ENCODE measurements at places on chromosomes 11 and 22. TPM values are rescaled to one million over a fixed set of nuclear protein-coding genes. Genes with fewer than 3 reads are reported as not detected.

GRCh38 chr11:43934601-43935423 lies 7.6 kb upstream of the C11orf96 start:
- no peak for DNase-seq
- no peaks in the 10 kb centered on the region for H3K36me3 ChIP-seq
- H3K4me3 ChIP-seq: no peak overlapping the region
- no peaks in the 10 kb centered on the region for H3K27me3 ChIP-seq
- H3K27ac ChIP-seq: no peak overlapping the region
- H3K4me1 ChIP-seq: no peaks in the 10 kb centered on the region

DNA sequence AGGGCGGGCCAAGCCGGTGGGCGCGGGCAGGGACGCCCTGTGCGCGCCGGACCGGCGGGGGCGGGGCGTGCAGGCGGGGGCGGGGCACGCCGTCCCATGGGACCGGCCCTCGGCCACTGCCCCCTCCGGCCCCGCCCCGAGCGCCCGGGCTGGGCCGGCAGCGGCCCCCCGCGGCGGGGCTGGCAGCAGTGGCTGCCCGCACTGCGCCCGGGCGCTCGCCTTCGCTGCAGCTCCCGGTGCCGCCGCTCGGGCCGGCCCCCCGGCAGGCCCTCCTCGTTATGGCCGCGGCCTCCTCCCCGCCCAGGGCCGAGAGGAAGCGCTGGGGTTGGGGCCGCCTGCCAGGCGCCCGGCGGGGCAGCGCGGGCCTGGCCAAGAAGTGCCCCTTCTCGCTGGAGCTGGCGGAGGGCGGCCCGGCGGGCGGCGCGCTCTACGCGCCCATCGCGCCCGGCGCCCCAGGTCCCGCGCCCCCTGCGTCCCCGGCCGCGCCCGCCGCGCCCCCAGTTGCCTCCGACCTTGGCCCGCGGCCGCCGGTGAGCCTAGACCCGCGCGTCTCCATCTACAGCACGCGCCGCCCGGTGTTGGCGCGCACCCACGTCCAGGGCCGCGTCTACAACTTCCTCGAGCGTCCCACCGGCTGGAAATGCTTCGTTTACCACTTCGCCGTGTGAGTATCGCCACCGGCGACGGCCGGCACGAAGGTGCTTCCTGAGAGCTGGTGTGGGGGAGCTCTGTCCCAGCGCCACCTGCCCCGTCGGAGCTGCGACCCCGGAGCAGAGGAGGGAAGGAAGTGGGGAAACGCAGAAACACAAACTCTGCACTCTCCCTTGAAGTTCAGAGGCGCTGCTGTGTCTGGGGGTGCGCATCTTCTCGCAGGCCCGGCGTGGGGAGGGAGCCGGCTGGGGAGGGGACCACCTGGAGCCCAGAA lies at the start of gene KCNQ1:
Gene KCNQ1 (plus strand): TSS at position 188 of the 925 bp plus-strand sequence. CDS start 91 bp downstream, at position 279.
- DNase-seq: no peak
- H3K27ac ChIP-seq: no peak within 1 kb of the TSS
- no peaks in the 10 kb centered on the region for H3K36me3 ChIP-seq
- peak within 1 kb of the TSS; percentile 33 for H3K4me3 ChIP-seq

DNA sequence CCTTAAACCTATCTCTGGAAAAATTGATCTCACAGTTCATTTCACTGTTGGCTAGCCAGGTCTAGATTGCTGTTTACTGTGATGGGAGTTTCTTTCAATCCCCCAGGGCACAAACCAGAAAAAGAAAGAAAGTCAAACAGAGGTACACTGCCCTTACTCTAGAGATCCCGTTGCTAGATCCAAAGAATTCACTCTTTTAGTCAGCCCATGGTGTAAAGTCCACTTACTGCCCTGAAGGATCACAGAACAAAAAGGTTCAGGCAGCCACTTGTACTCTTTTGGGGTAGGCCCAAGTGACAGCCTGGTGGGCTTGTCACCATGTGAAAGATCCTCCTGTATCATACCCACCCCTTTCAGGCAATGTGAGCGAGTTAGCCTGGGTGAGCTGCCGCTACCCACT lies 162.6 kb upstream of the CCDC179 start:
- no peaks in the 10 kb centered on the region for H3K27me3 ChIP-seq
- no peak overlapping the region for H3K4me3 ChIP-seq
- H3K27ac ChIP-seq: no peak overlapping the region
- no peaks in the 10 kb centered on the region for H3K4me1 ChIP-seq

- H3K36me3 ChIP-seq: no peaks in the 10 kb centered on the region
- DNase-seq: no peak
- no peaks in the 10 kb centered on the region for H3K4me1 ChIP-seq
Observed at GRCh38 chr11:66015454-66015881, 3.7 kb downstream of the CST6 start.

OR51B5 gene
- not detected for total RNA-seq

- H3K36me3 ChIP-seq: 0 out of 2 replicates have a peak, but pooled peaks cover under 1% of the 10 kb centered on the region
- DNase-seq: no peak
- H3K4me1 ChIP-seq: peaks cover 5% of the 10 kb centered on the region
Observed at GRCh38 chr11:18392434-18393321, 1.7 kb upstream of the LDHA start.

DNA sequence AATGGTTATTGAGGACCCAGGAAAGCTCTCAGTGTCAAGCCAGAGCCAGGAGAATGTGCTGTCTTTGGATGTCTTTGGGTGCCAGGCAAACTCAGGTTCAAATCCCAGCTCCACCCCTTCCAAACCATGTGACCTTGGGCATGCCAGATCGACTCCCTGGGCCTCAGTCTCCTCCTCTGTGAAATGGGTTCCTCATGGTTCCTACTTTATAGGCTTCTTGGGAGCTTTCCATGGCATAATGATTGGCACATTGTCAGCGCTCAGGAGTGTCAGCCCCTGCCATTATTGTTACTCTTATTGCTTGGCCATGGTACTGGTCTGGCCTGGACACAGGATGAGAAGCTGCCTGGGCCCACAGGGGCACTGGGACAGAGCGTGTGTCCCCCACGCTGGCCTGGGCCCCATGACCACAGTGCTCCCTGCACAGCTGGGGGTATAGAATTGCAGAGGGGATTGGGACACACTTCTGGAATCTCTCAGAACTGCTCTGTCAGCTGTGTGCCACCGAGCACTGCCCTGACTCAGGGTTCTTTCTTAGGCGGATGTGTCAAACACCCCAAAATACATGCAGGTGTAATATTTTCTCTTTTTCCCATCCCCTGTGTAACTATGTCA lies 37.6 kb upstream of the CRYBB3 start:
- no peak for DNase-seq
- no peak overlapping the region for H3K4me3 ChIP-seq
- H3K27me3 ChIP-seq: no peaks in the 10 kb centered on the region
- H3K4me1 ChIP-seq: no peaks in the 10 kb centered on the region
- H3K36me3 ChIP-seq: no peaks in the 10 kb centered on the region
- H3K27ac ChIP-seq: no peak overlapping the region

DNA sequence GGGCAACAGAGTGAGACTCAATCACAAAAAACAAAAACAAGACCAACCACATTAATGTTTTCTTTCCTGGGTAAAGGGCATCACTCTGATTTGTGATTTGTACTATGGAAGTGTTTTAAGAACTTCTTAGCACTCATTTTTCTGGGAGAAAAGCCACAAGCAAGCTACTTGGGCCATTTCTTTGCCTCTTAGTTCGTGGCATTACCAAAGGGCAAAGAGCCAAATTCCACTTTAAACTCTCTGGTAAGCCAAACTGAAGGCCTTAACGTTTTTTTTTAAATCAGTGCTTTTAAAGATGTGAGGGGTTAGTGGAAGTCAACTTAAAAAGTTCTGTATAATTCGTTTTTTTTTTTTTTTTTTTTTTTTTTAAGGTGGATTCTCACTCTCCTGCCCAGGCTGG lies 36.9 kb downstream of the CAT start:
- no peak for DNase-seq
- H3K27ac ChIP-seq: no peak overlapping the region
- no peaks in the 10 kb centered on the region for H3K4me1 ChIP-seq
- H3K27me3 ChIP-seq: no peaks in the 10 kb centered on the region
- no peaks in the 10 kb centered on the region for H3K36me3 ChIP-seq

GRCh38 chr11:36508743-36509142 lies 1.3 kb downstream of the TRAF6 start:
- H3K27me3 ChIP-seq: no peaks in the 10 kb centered on the region
- no peaks in the 10 kb centered on the region for H3K4me1 ChIP-seq
- DNase-seq: no peak
- peak overlapping the region; percentile 96 for H3K4me3 ChIP-seq
- H3K27ac ChIP-seq: no peak overlapping the region
- no peaks in the 10 kb centered on the region for H3K36me3 ChIP-seq

GRCh38 chr11:14364322-14364721 lies 5.3 kb upstream of the RRAS2 start:
- H3K27ac ChIP-seq: no peak overlapping the region
- H3K4me1 ChIP-seq: no peaks in the 10 kb centered on the region
- H3K27me3 ChIP-seq: no peaks in the 10 kb centered on the region
- H3K4me3 ChIP-seq: no peak overlapping the region

SYTL2 gene
- total RNA-seq: 9.1 TPM

DUSP8 gene
- total RNA-seq: 2.1 TPM

Measured in H1 (cell line).